Stimulated activated CD4-positive, alpha-beta T cell treated with anti-CD3 and anti-CD28 coated beads, Interleukin-2, amount 100 ng/mL, for 48 hours (primary cell): ENCODE measurements at places on chromosomes 16 and 17.

DNA sequence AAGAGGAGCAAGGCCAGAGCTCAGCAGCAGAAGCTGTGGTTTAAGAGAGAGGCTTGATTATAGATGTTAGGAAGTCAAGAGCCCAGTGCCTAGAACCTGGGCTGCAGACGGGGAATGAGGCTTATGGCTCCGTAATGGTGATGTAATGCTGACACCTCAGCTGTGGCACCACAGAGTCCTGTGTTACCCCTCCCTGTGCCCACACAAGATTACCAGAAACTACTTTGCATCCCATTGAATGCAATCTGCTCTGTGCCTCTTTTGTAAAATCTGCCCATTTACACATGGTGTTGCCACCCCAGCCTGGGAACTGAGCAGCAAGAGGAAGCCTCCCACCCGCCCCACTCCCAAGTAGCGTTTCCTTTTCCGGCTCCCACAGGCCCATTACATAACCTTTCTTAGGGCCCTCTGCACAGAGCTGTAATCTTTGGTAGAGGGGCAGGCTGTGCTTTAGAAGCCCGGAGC lies 57.0 kb downstream of the PITPNC1 start:
- DNase-seq = peak; percentile 34

GRCh38 chr17:56812901-56813388 lies 20.8 kb downstream of the C17orf67 start:
- no peak for DNase-seq

- no peak for DNase-seq
Measured at GRCh38 chr17:55729484-55729883, 6.8 kb upstream of the TMEM100 start.

- DNase-seq = no peak
Measured at GRCh38 chr16:50573947-50574744, 25.9 kb downstream of the NKD1 start.

DNA sequence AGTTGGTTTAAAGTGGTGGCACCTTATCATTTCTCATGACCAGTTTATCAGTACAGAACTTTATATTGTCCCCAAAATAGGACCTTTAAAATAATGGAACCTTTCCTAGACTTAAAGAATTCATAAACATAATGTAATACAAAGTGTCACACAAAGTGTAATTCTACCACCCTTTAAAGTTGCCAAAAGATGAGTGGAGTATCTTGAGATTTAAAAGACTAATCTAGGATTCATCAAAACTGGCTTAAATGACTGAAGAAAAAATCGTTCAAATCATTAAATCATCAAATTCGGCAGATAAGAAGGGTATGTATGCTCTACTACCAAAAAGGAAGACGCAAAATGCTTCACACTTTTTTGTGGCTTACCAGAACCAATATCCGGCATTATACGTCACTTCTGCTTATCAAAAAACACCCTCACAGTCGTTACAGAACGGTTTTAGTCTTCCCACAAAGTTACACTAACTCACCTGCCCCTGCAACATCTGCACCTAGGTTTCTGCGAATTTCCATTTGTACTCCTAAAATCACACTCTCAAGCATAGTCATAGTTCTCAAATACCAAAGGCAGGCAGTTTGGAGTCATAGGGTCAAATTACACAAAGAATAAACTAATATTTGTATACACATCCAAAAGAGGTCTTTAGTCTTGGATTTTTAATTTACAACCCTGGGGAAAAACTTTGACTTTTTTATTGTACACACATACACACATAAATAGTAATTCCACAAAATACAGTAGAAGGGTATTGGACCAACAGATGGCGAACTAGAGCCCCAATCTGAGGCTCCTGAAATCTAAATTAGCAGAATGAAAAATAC lies 1.4 kb upstream of the KANSL1 start:
- DNase-seq = peak; percentile 48

- DNase-seq = no peak
Measured at GRCh38 chr16:62213763-62214162, 177.5 kb upstream of the CDH8 start.

DNA sequence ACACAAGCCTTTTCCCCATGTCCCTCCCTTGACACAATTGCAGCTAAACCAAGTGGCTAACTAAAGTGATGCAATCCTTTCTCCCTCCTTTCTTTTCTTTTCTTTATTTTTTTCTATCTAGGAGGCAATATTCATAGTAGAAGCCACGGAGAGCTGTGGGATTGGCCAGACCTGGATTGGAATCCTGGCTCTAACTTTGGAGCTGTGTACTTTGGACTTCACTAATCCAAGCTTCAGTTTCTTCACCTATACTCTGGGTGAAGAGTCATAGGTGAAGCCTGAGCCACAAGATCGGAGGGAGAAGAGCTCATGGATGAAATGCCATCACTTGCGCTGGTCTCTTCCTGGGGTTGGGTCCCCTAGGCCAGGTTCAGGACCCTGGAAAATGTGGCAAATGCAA lies 177.2 kb downstream of the IRX5 start:
- DNase-seq = no peak

DNA sequence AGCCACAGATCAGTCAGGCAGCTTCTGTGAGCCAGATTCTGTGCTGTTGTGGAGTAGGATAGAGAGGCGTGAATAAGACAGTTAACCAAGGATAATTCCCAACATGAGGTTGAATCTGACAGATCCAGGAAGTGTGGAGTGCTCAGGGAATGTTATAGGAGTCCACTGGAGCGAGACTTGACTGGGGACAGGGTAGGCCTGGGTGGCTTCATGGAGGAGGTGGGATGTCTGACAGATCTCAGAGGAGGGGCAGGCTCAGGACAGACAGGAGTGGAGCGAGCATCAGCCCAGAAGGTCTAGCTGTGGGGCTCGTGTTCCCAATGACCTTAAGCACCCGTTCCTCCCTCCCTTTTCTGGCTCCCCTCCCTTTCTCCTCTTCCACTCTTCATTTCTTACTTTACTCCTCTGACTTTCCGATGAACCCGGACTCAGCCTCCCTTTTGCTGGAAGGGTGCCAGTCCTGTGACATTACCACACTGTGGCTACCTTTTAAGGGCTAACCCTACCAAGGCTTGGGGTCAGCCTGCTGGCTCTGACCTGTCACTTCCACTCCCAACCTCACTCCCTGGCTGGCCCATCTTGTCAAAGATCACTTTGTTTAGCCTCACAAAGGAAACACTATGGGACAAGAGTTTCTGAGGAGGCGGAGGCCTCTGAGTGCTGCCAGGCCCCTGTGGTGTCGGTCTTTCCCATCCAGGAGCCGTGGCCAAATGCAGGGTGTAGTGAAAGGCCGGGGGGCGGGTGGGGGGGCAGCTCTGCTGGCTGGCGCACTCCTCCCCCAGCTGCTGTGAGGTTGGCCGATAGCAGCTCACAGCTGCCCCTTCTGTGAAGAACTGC lies 28.5 kb upstream of the EFCAB13 start:
- DNase-seq = no peak

- DNase-seq = no peak
Measured at GRCh38 chr17:42886283-42887176, 14.1 kb upstream of the G6PC1 start.

- no peak for DNase-seq
Measured at GRCh38 chr16:49492896-49493626, 119.5 kb downstream of the C16orf78 start.

DNA sequence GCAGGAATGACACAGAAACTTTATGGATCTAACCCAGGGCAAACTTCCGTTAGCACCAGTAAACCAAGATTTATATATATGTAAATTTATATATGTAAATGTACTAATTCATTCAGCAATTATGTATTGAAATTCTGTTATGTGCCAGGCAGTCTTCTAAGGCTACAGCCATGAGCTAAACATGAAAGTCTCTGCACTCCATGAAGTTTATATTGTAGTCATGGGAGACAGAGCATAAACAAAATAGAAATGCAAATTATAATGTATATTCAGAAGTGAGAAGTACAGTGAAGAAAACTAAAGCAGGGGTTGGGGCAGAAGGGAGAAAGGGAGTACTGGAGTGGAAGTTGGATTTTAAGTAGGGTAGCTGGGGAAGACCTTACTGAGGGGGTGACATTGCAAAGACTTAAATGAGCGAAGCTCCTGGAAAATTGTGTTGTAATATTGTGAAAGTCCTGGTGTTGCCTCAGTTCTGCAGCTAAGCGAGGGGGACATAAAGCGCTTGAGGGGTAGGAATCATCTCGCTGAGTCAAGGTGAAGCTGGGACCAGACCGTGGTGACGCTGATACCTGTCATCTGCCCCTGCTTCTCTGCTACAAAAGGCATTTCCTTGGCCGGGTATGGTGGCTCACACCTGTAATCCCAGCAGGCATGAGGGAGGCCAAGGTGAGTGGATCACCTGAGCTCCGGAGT lies 64.8 kb downstream of the YPEL2 start:
- DNase-seq = no peak

GRCh38 chr16:79212114-79212791 lies 388.3 kb downstream of the MAF start:
- DNase-seq = no peak
